NCI-H187 (cell line): ENCODE measurements at places on chromosomes 6 and 20.
A peak's percentile ranks its signal among the peaks of the same experiment; 100 is the strongest.

DNA sequence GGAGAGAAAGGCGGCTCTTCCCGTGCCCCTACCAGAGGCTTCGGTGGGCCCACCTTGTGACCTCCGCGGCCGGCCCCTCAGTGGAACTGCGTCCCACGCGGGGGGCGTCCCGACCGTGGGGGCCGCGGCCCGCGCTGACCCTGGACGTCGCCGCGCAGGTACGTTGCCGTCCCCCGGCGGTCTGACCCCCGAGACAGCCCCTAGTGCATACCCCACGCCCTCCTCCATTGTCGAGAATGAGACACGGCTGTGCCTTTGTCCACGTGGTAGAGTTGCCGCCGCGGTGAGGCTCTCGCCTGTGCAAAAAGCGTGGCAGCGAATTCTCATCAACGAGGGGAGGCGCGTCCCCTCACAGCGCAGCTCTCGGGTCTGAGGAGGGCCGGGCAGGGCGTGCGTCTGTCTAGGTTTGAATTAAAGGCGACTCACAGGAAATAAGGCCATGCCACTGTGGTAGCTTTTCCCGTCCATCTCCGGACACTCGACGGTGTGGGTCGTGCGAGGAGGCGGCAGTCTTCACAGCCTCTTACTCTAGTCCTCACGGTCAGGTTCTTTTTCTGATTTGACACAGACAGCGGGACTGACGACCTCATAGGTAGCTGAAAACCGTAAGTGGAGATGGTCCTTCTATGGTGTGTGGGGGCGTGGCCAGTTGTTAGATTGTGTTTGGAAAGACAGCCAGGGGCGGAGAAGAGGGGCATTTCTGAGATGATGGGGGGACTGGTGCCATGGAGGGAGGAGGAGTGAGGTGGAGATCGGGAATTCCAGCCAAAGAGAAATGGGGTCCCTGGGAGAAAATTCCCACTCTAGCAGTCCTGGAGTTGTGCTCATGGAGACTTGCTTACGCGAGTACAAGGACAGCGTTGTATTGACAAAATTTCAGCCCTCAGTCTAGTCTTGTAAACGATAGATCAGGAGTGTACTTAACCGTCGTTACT lies 580 bp downstream of the NXT1 start:
- no peak for DNase-seq

DNA sequence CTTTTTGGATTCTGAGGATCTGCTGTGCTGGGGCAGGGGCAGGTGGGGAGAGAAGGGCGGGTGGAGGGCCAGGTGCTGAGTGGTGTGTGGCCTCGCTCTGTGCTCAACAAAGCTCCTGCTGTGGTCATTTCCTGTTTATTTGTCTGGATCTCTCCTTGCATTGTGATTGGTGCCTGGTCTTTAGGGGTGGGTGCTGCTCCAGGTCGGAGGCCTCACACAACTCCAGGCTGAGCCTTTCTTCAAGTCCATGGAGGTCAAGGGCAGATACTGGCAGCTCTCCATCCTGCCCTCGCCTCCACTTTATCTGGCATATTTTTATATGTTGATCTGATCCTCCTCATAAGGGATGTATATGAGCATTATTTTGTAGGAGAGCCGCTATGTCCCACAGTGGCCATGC lies 36.2 kb downstream of the HLA-F start:
- DNase-seq, result no peak

GRCh38 chr6:22921828-22922227 lies 352.5 kb downstream of the HDGFL1 start:
- DNase-seq, result no peak

DNA sequence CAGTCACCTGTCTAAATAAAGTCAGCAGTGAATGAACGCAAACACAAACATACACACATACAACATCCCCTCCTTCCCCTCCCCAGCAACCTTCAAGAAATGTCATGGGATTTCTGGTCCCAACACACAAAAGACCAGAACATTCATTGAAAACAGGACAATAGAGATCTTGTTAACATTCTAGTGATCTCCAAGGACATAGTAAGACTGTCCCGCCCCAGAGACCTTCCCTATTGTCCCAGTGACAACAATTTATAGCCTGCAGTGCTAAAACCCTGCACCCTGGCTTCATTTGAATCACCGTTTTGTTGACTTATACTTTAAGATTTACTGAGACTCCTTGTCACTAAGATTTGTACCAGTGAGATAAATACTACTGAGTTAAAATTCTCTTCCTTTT lies 143.9 kb upstream of the NOX3 start:
- DNase-seq, result no peak

DNA sequence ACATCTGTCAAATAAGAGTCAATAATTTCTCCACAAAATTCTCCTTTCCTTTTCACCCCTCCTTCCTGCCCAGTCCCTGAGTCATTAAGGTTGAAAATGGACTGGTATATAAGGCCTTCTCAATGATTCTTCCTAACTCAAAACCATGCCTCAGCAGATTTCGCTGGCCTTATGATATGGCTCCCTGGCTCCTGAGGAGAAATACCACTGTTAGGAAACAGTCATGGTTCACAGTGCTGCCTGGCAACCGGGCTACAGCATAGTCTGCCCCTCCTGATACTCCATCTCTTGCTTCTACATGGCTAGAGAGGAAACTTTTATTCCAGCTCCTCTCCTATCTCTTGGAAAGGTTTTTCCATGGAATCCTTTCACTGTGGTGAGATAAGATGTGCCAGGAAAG lies 4.7 kb downstream of the UBE2J1 start:
- DNase-seq, result no peak

GRCh38 chr6:16148498-16148897 lies 19.6 kb downstream of the MYLIP start:
- DNase-seq, result no peak

GRCh38 chr6:15549371-15549770 lies 113.5 kb downstream of the DTNBP1 start:
- no peak for DNase-seq

- no peak for DNase-seq
Observed at GRCh38 chr6:132872923-132873322, 58.6 kb downstream of the RPS12 start.

DNA sequence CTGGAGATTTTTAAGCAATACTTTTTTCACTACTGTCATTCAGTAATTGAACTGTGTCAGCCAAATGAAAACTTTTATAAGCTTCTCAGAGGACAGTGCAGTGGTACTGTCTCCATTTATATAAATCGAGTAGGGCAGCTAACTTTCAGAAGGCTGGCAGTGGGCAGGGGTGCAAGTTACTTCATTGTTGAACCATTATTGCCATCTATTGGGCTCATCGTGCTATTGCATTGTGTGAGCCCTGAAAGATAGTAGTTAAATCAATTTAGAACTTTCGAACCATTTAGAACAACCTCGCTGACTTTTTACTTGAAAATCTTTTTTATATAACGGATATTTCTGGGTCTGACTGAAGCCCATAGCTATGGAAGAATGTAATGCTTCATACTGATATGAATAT lies 347.8 kb upstream of the PLCB4 start:
- DNase-seq, result no peak

DNA sequence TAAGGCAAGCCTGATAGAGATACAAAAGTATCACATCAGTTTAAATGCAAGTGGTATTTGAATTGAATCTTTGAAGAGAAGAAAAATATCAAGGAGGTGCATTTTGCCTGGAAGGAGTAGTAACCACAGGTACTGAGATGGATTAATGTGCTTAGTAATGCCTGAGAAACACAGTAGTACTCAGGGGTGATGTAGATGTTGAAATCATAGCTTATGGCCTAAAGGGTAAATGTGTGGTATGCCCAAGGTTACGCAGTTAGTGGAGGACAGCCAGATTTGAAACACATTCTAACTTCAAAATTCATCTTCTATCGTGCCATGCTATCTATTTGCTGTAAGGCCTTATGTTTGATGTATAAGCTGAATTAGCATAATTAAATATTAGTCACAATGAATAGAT lies 55.9 kb downstream of the STXBP5 start:
- no peak for DNase-seq

- DNase-seq, result no peak
Observed at GRCh38 chr20:38434301-38434741, 807 bp downstream of the SNHG17 start.

DNA sequence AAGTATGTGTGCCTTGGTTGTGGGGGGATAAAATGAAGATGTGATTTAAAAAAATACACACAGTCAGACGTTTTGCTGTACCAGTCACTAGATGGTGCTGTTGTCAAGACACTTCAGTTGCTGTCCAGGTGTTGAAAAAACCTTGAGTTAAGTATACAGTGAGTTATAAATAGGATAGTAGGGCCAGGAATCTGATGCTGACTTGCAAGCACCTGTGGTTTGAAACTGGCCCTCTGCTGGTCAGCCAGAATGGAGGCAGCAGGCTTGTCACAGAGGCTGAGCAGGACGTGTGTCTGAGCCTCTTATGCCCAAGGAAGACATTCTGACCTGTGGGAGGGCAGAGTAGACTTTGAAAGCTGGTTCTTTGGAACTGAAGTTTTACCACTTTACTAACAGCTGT lies 27.8 kb downstream of the RNF8 start:
- DNase-seq, result peak; percentile 24

DNA sequence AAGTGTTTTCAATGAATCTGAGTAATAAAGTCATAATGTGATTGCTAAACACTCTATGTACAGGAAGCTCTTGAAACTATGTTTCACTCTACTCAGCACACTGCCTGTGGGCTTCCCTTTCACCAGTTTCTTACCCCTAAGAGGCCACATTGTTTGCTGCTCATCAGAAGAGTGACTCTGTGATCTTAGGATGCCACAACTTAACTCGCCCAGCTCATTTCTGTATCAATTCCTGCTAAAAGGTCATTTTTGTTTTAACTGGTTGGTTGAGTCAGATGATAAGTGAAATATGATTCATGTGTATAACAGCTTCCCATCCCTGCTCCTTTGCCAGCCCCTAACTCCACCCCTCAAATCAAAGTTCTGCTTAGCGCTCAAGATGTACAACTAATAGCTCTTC lies 9.8 kb upstream of the NDUFAF4 start:
- DNase-seq, result no peak

DNA sequence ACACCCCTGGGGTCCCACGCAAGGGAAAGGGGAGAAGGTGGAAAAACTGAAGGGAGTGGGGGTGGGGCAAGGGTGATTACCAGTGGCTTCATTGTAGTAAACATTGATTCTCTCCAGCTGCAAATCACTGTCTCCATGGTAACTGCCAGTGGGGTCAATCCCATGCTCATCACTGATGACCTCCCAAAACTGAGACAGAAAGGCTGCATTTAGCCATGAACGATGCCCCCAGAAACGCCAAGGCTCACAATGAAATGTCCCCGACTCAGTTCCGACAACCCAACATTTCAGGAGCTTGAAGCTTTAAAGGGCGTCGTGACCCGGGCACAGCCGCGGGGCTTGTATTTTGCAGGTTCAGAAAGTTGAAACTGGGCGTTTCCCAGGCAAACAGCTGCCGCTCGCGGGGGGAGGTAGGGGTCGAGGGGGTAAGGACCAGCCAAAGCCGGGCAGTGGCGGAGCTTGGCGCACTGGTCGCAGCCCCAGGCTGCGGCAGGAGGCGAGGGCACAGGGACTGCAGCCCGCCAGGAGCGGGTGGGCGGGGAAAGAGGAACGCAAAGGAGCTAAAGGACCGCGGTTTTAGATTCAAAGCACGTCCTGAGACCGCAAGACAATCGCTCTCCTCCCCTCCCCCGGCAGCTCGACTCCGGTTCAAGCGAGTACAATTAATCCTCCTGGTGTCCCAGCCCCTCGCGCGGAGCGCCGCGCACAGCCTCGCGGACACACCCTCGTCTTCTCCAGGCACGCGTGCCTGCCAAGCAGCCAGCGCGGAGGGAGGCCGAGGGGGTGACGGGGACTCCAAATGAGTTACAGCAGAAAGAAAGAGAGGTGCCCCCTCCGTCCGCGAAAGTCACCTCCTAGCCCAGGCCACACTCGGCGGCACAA lies 731 bp downstream of the TUBB2B start:
- peak; percentile 21 for DNase-seq

- DNase-seq, result no peak
Observed at GRCh38 chr20:56715309-56715708, 86.2 kb downstream of the TFAP2C start.

DNA sequence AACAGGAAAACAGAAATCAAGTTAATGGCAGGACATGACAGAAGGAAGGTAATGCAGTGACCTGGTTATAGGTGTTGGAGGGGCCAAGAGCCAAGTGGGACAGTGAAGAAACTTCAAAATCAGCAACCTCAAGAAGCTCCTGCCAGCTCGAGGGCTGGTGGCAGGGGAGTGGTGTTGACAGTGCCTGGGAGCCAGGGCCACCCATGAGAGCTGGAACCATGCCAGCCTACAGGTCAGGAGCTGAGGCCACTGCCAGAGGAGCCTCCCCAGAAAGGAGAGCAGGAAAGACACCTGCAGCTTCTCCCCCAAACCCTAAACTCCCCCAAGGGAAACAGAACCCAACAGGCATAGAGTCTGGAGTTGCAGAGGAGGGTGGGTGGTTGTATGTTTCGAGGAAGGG lies 262.1 kb downstream of the LRFN2 start:
- no peak for DNase-seq
